EH (cell line): ENCODE measurements at places on chromosomes 7 and 10.
A peak's percentile ranks its signal among the peaks of the same experiment; 100 is the strongest.

DNA sequence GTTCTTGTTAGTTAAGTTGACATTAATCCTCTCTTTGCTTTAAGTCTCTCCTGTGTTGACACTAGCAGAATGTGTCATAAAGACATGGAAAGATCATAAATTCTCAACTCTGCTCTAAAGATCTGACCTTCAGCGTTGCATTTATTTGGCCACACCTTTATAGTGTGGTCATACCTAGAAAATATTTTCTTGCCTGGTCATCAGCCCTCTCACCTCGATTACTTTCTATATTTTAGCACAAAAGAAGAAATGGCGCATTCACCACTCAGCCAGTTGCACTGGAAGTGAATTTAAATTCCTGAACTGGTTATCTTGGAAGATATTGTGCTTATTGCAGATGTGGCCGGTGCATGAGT is 96.7 kb upstream of the PDCD4 start:
- DNase-seq = no peak

DNA sequence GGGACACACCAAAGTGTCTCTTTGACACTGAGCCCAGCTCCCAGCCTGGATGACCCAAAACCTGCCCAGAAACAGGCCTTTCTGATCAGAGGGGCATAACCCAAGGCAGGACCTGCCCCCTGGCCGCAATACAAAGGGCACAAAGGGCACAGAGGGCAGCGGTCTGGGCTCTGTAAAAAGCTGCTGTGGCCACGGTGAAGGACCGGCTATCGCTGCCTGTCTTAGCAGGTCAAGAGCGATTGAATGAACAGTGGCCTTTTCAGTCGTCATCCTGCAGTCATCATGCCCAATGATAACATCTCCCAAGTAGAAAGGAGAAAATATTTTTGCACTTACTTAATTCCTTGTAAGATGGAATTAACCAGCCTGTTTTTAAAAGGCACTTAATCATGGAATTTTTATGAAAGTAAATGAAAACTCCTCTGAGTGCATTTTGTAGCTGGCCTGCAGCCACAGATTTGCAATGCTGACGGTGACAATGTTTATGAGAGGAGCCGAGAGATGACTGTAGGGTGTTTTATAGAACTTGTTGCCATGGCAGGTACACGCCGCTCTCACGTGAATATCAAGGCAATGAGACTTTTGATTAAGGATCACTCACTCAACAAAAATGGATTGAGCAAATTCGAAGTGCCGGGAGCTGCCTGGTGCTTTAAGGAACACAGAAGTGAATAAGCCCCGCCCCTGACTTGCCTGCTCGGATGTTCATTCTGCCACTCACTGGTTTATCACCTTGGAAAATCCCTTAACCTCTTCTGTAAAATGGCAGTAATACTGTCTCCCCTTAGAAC is 47.3 kb upstream of the BHLHA15 start:
- DNase-seq = peak; percentile 90

DNA sequence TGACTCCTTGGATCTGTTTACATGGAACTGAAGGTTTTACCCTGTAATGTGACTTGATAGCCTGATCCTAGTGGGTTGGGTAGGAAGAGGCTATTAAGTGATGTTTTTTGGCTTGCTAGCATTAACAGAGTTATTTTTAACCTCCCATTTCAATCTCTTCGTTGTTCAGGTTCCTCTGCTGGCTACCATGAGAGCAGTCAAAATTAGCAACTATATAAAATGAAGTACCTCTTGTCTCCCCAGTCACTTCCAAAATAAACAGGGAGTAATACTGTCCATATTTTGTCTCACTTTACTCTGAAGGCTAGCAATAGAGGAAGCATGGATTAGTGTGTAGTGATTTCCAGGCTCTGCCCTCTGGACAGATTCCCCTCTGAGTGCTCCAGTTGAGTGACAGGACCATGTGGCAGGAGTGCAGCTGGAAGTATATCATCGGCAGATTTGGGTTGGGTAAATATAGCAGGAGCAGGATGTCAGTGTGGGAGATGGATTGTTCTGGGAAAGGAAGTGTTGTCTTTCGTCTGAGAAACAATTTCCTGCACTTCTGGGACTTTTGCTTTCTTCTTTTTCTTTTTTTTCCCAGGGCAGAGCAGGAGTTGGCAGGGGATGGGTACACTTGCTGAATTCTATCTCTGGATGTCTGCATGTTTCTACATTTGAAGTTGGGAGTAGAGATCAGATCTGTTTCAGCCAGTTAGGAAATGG is 35.2 kb downstream of the GBF1 start:
- peak; percentile 52 for DNase-seq

DNA sequence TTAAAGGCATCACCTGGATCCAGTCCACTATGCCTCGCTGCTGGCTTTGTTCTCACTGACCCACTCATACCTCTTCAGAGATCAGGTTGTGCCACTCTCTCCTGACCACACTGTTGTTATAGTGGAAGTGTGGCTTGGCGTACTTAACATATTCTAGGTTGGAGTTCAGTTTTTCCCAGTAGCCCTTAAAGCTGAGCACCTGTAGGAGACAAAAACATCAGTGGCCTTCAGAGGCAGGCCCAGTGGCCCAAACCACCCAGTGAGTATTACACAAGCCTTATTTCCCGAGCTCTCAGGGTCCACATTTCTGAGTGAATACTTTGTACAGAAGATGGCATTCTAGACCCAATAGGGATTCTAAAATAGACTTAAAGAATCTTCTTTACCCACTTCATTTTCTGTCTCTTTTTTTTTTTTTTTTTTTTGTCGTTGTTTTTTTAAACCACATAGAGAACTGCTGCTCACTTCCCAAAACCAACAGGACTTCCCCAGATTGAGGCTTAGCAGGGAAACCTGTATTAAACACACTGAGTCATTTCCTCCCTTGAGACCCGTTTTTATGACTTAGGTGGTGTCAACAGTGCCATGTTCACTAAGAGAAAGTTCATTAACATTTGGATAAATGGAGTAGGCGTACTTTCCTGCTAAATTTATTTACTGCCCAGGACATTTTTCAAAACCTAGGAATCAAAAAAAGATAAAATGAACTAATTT is 85.8 kb downstream of the GSAP start:
- DNase-seq = peak; percentile 38

DNA sequence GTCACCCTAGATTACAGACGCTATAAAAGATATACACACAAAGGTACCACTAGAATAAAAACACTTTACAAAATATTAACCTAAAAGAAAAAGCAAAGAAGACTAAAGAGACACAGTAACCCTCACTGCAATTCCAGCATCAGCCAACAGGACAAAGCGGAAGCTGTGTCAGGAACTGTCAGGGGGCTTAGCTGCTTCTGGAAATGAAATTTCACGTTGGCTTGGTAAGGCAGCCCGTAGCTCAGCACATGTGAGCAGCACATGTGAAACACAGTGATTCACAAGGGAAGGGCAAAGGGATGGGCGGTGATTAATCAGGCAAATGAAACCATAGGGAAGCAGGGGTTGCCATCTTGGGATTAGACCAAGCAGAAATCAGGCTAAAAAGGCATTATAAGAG is 195.4 kb downstream of the MGMT start:
- no peak for DNase-seq

DNA sequence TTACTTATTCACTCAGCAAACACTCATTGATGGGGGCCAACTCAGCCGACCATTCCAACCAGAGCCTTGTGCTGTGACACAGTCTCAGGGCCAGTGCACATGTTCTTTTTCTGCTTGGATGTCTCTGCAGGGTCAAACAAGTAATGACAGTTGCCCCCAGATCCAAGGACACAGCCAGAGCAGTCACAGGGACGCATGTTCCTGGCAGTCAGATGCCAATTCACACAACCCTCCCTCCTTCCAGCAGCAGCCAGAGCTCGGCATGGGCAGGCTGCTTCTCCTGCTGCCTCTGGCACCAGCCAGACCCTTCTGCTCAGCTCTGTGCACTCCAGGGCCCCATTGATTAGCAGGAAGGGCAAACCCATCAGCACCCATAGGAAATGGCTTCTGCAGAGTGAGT is 20.3 kb downstream of the DRGX start:
- DNase-seq = no peak

- no peak for DNase-seq
Observed at GRCh38 chr10:29761916-29762315, 127.1 kb upstream of the SVIL start.

DNA sequence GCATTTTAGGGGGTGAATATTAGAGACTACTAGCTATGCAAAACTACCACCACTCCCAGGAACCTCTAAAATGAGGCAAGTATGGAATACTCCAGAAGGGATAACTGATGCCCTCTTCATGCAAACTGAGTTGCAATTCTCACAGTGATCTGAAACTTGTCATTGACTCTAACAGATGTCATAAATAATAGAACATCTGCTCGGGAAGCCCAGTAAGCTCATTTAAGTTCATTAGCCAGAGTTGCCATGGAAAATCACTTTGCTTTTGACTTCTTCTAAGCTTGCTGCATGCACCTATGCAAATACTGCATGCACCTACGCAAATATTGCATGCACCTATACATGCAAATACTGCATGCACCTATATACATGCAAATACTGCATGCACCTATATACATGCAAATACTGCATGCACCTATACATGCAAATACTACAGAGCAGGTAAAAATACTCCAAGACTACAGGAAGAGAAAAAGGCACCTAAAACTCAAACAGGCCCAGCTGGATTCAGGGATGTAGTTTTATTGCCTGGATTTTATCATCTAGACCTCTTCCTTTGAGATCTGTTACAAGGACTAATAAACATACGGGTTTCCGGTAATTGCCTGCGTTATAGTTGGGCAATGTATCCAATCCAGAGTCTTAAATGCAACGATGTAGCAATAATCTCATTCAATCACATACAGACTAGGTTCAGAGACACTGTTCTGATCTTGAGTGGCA is 1061.1 kb upstream of the AUTS2 start:
- DNase-seq = peak; percentile 10

GRCh38 chr7:81688622-81689411 is 81.0 kb downstream of the HGF start:
- no peak for DNase-seq

GRCh38 chr10:50613726-50614443 is 9.9 kb downstream of the SGMS1 start:
- no peak for DNase-seq

DNA sequence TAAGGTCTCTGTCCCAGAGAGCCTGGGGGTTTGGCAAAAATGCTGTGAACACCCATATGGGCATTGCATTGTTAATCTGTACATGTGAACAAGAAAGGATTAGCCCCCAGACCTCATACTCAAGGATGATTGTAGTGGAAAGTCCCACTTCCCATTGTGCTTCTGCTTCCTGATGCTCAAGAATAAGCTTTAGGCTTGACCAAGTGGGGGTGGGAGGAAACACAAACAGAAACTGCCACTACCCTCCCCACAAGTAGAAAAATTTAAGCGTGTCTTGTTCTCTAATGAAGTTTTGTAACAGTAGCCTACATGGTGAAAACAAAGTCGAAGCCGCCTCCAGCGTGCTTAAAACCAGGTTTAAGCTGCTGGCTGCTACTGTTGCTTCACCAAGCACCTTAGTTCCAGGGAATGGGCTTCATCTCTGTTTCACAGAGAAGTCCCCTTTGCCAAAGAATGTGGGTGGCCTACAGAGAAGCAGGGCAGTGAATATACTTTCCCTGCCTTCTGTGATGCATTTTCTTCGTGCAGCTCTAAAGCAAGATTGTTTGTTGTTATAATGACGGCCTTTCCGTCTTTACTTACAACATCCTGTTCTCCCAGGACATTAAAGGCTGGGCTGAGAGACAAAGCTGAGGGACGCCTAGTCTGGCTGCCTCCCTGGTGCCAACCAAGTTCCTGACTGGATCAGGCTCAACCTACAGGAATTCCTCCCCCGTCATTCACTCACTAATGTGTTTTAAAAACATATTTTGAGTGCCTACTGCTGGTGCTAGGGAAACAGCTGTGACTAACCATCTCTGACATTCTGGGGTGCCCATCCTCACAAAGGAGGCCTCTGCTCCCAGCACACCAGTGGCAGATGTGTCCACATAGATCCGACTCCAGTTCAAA is 32.1 kb upstream of the CCSER2 start:
- DNase-seq = peak; percentile 93

GRCh38 chr10:74081941-74082718 is 68.5 kb downstream of the AP3M1 start:
- no peak for DNase-seq

- DNase-seq = no peak
Observed at GRCh38 chr7:49773218-49773935, at the start of gene VWC2. TSS of gene VWC2 (plus strand) at chr7:49773638. CDS start at chr7:49775436, 1,798 bp downstream.

DNA sequence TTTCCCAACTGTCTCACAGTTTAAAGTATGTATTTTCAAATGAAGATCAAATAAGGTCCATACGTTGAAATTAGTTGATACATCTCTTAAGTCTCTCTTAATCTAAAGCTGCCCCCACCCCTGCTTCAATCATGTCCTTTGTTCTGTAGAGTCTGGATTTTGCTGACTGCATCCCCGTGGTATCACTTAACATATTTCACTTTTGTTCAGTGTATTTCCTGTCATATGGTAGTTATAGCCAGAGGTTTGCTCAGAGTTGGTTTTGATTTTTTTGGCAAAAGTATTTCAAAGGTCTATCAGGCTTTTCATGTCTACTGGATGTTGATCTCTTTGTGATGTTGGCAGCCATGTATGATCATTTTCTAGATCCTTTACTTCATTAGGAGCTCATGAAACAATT is 54.4 kb upstream of the ARID5B start:
- no peak for DNase-seq

DNA sequence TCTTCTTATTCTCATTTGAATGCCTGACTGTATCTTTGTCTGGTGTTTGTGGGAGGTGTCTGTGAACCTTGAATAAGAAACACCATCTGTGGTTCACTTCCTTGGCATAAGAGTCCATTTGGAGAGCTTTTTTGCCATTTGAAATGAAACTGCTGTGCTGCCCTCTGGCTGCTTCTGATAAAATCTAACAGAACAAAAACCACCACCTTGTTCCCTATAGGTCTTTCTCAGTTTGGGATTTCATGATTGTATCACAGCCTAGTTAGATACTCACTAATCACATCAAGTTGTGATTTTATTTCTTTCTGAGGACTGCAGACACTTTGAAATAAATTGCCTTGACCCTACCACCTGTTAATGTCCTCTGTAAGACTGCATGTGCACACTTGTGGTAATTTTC is 102.7 kb upstream of the FAM13C start:
- peak; percentile 18 for DNase-seq

DNA sequence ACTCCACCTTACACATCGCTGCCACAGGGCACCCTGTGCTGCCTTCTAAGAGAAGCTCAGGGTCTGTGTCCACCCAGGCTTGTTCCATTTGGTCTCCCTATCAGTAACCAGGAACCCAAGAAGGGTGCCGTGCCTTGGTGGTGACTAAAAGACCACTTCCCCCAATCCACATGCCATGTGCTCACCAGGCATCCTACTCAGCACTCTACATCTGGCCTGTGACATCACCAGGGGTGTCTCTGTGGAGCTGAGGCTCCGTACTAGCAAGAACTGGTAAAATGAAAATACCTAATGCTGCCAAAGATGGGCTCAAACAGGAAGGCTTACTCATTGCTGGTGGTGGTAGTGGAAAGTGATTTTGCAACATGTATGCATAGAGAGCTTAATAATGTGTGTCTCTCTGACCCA is 19.0 kb upstream of the C10orf71 start:
- DNase-seq = peak; percentile 46

- no peak for DNase-seq
Observed at GRCh38 chr7:85638394-85638793, 451.5 kb upstream of the SEMA3D start.

GRCh38 chr10:97717627-97718026 is 4.1 kb downstream of the MARVELD1 start:
- DNase-seq = no peak
